ENCODE measurements at places on chromosomes 1 and 21. TPM values are rescaled to one million over a fixed set of nuclear protein-coding genes. Genes with fewer than 3 reads are reported as not detected.

- DNase-seq, result no peak
These were observed 215.8 kb upstream of the PBX1 start for GRCh38 chr1:164343189-164343588.

GRCh38 chr21:26116456-26117011 is 54.0 kb downstream of the APP start:
- no peak for DNase-seq

- no peak for DNase-seq
These were observed 57.2 kb upstream of the PUM1 start for GRCh38 chr1:31122741-31123140.

- DNase-seq, result no peak
These were observed 25.9 kb upstream of the PLA2G2C start for GRCh38 chr1:20212085-20212684.

Gene INSRR
- 1.7 TPM for polyA plus RNA-seq

DNA sequence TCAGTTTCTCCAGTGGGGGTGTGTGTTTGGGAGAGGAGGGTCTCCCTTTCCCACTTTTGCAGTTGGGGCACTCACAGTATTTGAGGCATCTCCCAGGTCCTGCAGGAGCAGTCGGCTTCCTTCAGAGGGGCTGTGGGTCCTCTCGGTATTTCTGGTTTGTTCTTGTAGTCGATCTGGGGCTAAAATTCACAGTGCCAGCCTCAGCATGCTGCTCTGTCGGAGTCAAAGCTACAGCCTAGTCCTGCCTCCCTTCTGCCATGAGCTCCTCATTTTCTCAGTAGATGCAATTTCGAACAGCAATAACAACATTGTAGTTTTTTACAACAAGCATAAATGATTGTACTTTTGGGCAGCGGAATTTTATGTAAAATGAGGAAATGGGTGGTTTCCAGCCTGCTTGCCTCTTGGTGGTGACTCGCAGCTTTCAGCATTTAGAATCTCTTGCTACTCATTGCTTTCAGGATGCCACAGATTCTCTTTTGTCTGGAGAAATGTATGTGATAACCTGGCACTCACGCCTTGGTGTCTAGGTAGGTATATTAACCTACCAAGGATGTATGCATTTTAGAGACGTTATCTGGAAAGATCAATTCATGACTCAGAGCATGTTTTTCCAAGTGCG is 82.4 kb upstream of the C21orf91 start:
- DNase-seq, result no peak

Gene OR2M3
- polyA plus RNA-seq, result 0.03 TPM

GRCh38 chr21:42089093-42089631 is 18.0 kb downstream of the UMODL1 start:
- no peak for DNase-seq

DNA sequence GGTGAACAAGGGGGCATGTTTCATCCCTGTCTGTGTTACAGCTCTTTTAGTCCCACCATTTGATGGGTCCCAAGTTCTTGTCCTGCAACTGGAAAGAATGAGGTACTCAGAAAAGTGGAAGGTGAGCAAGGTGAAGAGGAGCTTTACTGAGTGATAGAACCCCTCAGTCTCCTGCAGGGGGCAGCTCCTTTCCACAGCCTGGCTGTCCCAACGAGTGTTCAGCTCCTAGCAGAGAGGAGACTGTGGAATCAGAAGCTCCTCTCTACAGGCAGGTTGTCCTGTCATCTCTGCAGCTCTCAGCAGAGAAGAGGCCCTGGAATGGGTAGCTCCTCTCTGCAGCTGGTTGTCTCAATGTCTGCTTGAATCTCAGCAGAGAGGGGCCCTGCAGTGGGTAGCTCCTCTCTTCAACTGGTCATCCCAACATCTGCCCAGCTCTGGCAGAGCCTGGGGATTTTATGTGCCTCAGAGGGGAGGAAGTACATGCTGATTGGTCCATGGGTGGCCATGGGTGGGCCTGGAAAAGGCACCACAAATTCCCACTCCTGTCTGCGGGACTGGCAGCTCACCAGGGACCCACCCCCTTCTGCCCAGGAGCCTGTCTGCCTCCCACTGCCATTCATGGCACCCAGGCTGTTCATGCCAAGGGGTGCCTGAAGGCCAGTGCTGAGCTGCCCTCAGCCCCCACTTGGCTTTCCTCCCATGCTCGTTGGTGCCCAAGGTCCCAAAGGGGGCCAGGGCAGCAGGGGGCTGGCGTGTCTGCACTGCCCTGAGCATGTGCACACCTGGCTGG is 25.7 kb downstream of the LDLRAD1 start:
- no peak for DNase-seq

Gene CLDN17
- not detected for polyA plus RNA-seq

Gene FPGT
- polyA plus RNA-seq, result 29.9 TPM

Gene FMN2
- 7.9 TPM for polyA plus RNA-seq

- DNase-seq, result no peak
These were observed 260.5 kb downstream of the KCNJ6 start for GRCh38 chr21:37655611-37656300.

- DNase-seq, result no peak
These were observed 175.6 kb upstream of the C1orf174 start for GRCh38 chr1:4075436-4076225.

Measured in right renal cortex interstitium (tissue), 3 donors.